Activated naive CD4-positive, alpha-beta T cell treated with anti-CD3 and anti-CD28 coated beads, Interleukin-2, amount 10 ng/mL, durations not matched to agents 7 days and 5 days (primary cell): ENCODE measurements at places on chromosomes 3 and 15.
A peak's percentile ranks its signal among the peaks of the same experiment; 100 is the strongest.

DNA sequence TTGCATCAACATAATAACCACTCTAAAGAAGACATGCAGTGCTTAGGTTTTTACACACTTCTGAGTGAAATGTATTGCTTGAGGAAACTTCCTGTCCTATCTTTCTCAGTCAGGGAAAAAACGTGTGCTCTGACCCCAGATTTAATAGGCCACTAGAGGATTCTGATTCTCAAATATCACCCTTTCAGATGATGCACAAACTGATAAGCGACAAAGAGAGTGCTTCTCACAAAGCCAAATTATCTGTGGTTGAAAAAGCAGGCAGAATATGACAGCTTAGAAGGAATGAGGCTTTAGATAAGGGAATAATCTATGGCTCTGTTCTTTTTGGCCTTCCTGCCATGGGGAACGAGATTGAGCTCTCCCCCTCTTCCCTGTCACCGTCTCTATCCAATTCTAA lies 583.4 kb upstream of the SGO1 start:
- H3K4me3 ChIP-seq = no peak overlapping the region
- no peaks in the 10 kb centered on the region for H3K27me3 ChIP-seq
- no peak overlapping the region for H3K27ac ChIP-seq
- no peak for DNase-seq
- no peaks in the 10 kb centered on the region for H3K4me1 ChIP-seq
- no peaks in the 10 kb centered on the region for H3K36me3 ChIP-seq

DNA sequence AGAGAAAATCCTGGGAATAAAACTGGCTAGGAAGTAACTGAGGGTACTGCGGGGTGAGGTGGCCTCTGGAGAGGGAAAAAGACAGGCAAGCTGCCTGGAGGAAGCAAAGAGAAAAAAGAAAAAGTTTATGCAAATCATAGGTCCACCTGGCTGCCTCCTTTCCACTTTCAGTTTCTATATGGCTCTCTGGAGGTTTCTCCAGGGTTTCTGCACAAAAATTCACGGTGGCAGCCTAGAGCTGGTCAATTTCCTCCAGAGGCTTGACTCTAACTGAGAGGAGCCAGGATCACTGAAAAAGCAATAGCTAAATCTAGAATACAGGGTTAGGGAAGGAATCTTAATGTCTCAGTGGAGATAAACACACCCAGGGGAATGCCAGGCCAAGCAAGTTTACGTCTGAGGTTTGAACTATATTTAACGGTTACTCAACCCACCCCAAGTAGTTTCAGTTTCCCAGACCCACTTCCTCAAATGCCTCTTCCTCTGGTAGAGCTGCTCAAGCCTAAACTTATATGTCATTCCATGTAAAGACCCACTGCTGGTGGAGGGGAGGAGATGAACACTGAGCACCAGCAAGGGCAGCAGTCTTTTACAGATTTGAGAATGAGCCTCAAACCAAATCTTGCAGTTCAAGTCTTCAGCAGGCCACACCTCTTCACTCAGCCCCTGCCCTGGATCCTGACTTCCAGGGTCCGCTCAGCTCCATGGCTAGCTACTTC lies 5.7 kb downstream of the LYSMD2 start:
- peaks cover 22% of the 10 kb centered on the region for H3K36me3 ChIP-seq
- peak; percentile 54 for DNase-seq
- peak overlapping the region; percentile 95 for H3K27ac ChIP-seq
- peaks cover 65% of the 10 kb centered on the region for H3K4me1 ChIP-seq
- peak overlapping the region; percentile 72 for H3K4me3 ChIP-seq

GRCh38 chr3:179452176-179452564 lies 900 bp upstream of the GNB4 start:
- no peaks in the 10 kb centered on the region for H3K36me3 ChIP-seq
- H3K4me3 ChIP-seq = peak overlapping the region; percentile 78
- no peak overlapping the region for H3K27ac ChIP-seq

DNA sequence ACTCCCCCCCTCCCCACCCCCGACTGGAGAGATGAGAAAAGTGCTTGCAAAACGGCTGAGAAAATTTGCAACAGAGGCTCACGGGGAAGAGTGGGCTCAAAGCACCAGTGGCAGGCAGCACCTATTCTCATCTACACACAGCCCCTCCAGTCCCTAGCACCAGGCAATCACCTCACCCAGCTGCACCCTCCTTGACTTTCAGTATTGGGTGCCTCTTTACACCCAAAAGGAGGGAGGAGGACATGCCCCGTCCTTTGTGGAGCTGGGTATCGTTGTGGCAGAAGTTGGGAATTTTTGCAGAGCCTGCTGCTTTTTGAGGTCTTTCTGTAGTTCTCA lies 182.8 kb upstream of the TOPAZ1 start:
- H3K4me1 ChIP-seq = peaks cover 24% of the 10 kb centered on the region
- no peak overlapping the region for H3K27ac ChIP-seq
- H3K4me3 ChIP-seq = no peak overlapping the region
- DNase-seq = no peak

- H3K27ac ChIP-seq = peak overlapping the region; percentile 37
- H3K4me1 ChIP-seq = peaks cover 43% of the 10 kb centered on the region
- no peak overlapping the region for H3K4me3 ChIP-seq
- peaks cover 4% of the 10 kb centered on the region for H3K27me3 ChIP-seq
- H3K36me3 ChIP-seq = peaks cover 46% of the 10 kb centered on the region
Measured at GRCh38 chr15:42544853-42545629, 3.6 kb downstream of the LRRC57 start.

- no peak for DNase-seq
- H3K4me3 ChIP-seq = no peak overlapping the region
- H3K27me3 ChIP-seq = no peaks in the 10 kb centered on the region
- peaks cover 3% of the 10 kb centered on the region for H3K36me3 ChIP-seq
Measured at GRCh38 chr3:112379020-112379690, 46.2 kb downstream of the CD200 start.

- no peaks in the 10 kb centered on the region for H3K36me3 ChIP-seq
- H3K27ac ChIP-seq = no peak overlapping the region
- H3K27me3 ChIP-seq = no peaks in the 10 kb centered on the region
- no peaks in the 10 kb centered on the region for H3K4me1 ChIP-seq
Measured at GRCh38 chr15:87167055-87167454, 1087.4 kb downstream of the AGBL1 start.

DNA sequence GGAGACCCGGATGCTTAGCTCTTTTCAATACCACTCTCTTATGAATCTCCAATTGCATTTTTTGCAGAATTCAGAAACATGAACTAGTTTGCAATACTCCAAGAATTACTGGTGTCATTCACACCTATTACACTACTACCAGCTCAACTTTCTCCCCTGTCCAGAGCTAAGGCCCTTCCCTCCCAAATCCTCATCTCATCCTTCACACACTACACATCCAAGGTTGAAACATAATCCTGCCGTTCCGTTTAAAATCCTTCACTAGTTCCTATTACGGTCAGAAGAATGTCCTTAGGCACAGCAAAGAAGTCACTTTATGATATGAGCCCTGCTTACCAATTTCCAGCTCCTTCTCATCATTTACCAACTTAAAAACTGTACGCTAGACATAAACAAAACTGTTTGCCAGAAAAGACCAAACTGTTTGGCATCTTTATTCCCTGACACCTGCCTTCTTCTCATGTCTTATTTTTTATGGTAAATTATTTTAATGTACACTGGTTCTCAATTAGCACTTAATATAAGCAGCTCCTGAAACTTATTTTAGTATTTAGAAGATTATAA lies 22.6 kb downstream of the TBL1XR1 start:
- DNase-seq = no peak
- no peaks in the 10 kb centered on the region for H3K27me3 ChIP-seq
- peaks cover 35% of the 10 kb centered on the region for H3K4me1 ChIP-seq
- H3K4me3 ChIP-seq = no peak overlapping the region

DNA sequence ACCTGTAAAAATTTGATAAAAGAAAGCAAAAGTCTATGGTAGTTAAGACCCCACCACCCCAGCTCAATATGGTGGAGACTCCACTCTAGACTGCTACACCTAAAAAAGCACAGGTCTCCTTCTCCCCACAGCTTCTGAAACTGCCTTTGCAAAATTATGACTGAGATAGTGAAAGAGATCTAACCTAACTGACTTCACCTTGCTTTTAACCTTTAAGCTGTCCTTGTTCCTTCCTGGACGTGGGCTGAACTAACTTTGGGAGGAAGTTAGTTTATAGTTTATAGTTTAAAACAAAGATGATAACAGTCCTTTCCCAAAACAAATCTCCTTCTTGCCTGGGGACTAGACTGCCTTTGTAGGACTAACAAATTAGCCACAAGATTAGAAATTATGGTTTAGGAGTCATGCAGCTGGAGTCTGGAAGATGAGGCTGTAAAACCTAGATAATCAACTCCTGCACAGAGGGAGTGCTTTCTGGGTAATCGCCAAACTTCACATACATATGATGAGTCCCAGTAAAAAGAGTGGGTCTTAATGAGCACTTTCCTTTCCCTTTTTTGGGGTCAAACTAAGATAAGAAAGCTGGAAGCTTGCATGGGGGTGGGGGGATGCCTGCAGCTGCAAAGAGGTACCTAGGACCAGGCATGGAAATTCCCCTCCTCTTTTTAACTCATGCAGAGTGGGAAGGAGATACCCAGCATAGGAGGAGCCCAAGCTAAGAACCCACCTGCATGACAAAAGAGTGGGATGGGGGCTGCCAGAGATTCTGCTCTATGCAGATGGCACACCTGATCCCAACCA lies 17.5 kb downstream of the CCR8 start:
- no peaks in the 10 kb centered on the region for H3K36me3 ChIP-seq
- peaks cover 54% of the 10 kb centered on the region for H3K4me1 ChIP-seq
- peak overlapping the region; percentile 56 for H3K27ac ChIP-seq
- DNase-seq = no peak
- H3K27me3 ChIP-seq = no peaks in the 10 kb centered on the region
- no peak overlapping the region for H3K4me3 ChIP-seq

DNA sequence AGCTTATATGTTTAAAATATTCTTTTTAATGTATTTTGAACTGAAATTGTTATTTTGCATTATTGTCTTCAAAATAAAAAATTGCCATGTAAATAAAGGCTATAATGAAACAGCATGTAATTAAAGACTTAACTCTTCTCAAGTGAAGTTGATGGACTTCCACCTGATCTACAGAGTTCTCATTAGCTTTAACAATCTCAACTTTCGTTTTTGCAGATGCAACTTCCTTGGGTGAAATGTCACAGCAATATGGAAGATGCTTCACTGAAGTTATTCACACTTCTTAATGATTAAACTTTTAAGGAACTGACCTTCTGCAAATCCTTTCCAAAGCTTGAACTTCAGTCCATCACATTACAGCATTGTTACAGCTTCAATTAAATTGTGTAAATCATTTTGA lies 63.6 kb downstream of the OSTN start:
- no peak overlapping the region for H3K4me3 ChIP-seq
- H3K4me1 ChIP-seq = no peaks in the 10 kb centered on the region
- H3K27ac ChIP-seq = no peak overlapping the region
- no peaks in the 10 kb centered on the region for H3K27me3 ChIP-seq
- no peaks in the 10 kb centered on the region for H3K36me3 ChIP-seq

DNA sequence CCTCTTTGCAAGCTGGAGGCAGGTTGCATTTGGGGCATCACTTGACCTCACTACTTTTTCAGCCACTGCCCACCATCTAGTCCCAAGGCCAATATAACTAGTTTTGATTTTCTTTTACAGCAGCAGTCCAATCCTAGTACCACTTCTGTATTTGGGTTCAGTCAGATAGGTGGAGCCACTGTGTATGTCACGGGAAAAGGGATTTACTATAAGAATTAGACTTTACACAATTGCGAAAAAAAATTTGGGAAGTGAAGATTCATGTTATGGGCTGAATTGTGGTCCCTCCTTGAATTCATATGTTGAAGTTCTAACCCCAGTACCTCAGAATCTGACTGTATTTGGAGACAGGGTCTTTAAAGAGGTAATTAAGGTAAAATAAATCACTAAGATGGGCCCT lies 37.4 kb upstream of the NMNAT3 start:
- no peak for DNase-seq
- H3K27me3 ChIP-seq = no peaks in the 10 kb centered on the region
- no peak overlapping the region for H3K27ac ChIP-seq
- no peak overlapping the region for H3K4me3 ChIP-seq
- H3K36me3 ChIP-seq = no peaks in the 10 kb centered on the region

DNA sequence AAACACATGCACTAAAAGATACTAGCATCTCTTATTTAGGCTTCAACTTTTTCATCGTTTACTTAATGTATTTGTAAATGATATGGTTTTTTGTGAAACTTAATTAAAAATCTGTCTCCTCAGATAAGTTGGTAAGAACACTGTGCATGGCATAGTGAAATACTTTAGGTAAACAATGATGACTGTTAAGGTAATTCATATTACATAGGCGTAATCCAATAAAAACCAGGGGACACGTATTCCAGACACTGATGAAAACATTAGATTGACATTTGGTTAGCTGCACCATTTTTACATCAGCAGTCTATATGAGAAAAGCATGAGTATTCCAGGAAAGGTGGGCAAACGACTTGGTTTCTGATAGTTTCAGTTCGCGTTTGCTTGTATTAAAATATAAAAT lies 170.0 kb downstream of the MBNL1 start:
- no peak overlapping the region for H3K27ac ChIP-seq
- no peaks in the 10 kb centered on the region for H3K27me3 ChIP-seq
- no peak for DNase-seq
- no peak overlapping the region for H3K4me3 ChIP-seq

DNA sequence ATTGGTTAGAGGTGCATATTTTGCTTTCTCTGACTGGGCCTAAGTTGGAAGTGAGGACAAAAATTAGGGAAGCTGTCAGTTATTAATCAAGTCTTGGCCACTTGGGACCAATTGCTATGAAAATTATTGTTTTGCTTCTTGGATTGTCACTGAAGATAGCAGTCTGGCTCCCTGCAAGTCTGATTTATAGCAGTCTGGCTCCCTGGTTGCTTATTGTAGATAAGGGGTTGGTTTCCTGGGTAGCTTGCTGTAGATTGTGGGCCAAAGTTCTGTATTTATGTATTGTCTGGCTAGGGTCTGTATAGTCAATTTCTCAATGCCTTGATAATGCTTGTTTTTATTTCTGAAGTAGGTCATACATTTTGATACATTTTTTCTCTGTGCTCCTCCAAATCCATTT lies 13.3 kb upstream of the DRD3 start:
- H3K27ac ChIP-seq = no peak overlapping the region
- no peaks in the 10 kb centered on the region for H3K36me3 ChIP-seq
- no peak for DNase-seq

- no peak overlapping the region for H3K27ac ChIP-seq
- no peaks in the 10 kb centered on the region for H3K36me3 ChIP-seq
- no peaks in the 10 kb centered on the region for H3K4me1 ChIP-seq
Measured at GRCh38 chr15:86001200-86001599, 78.5 kb upstream of the AGBL1 start.

GRCh38 chr3:108378153-108378951 lies 82.0 kb downstream of the HHLA2 start:
- H3K36me3 ChIP-seq = peaks cover 13% of the 10 kb centered on the region
- no peak for DNase-seq
- no peak overlapping the region for H3K4me3 ChIP-seq
- no peaks in the 10 kb centered on the region for H3K27me3 ChIP-seq
- no peak overlapping the region for H3K27ac ChIP-seq

DNA sequence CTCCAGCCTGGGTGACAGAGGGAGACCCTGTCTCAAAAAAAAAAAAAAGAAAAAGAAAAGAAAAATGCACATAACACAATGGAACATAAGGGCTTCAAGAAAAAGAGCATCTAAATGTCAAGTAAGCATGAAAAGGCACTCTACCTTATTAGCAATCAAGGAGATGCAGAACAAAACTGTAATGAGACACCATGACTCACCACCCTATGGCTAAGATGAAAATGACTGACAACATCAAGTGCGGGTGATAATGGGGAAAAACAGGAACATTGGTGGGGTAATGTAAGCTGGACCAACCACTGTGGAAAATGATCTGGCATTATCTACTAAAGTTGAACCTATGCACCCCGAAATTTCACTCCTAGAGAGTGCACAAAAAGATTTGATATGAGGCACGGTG lies 19.6 kb upstream of the NSMCE3 start:
- H3K4me3 ChIP-seq = no peak overlapping the region
- DNase-seq = no peak
- H3K4me1 ChIP-seq = no peaks in the 10 kb centered on the region
- H3K27me3 ChIP-seq = peaks cover 15% of the 10 kb centered on the region
- no peaks in the 10 kb centered on the region for H3K36me3 ChIP-seq
- H3K27ac ChIP-seq = no peak overlapping the region
